ENCODE measurements at places on chromosomes 7 and 10.

DNA sequence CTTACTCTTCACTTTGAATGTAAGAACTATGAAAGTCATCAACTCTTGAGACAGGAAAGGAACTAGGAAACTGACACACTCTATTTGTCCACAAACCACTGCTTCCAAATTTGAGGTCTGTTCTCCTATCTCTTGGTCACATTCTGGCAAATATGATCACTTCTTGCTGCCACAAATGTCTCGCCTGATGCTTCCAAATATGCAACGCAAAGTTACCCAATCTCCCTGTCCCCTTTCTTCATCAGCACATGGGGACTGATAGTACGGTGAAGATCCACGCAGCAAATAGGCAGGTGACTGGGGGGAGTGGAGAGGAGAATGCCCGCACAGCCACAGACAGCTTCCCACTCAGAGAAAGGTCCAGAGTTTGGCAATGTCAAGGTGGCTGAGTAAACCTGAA is 92.6 kb upstream of the TCF7L2 start:
- no peak for DNase-seq

GRCh38 chr7:16660702-16661464 is 14.9 kb downstream of the BZW2 start:
- DNase-seq: no peak

DNA sequence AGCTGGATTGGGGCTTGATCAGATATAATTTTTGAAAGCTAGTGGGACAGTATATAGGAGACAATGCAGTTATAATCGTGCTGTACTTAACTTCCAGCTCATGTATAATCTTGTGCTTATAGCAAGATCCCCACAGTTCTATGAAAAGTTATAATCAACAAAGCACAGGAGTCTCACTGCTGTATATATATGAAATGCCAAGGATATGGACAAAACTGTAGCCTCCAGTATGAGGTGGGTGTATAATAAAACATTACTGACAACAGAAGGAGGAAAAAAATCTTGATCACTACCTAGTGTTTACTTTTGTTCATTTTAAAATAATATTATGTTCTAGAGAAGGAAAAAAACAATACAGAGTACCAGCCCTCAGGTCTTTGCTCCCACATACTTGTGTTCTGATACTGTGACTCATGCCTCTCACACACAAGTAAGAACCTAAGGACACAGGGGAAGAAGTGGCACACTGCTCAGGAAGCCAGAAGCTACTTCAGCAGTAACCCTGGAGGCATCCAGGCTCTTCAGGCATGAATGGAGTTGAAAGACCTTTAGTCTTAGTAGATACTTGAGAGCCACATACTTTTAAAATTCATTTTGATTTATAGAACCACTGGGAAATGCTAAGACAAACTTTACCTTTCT is 265.7 kb upstream of the IMMP2L start:
- DNase-seq: no peak

- no peak for DNase-seq
These were observed 97.2 kb downstream of the KAT6B start for GRCh38 chr10:74923556-74923955.

GRCh38 chr7:43281268-43281667 is 168.8 kb downstream of the HECW1 start:
- no peak for DNase-seq

- DNase-seq: no peak
These were observed 45.9 kb upstream of the PTF1A start for GRCh38 chr10:23146258-23146657.

DNA sequence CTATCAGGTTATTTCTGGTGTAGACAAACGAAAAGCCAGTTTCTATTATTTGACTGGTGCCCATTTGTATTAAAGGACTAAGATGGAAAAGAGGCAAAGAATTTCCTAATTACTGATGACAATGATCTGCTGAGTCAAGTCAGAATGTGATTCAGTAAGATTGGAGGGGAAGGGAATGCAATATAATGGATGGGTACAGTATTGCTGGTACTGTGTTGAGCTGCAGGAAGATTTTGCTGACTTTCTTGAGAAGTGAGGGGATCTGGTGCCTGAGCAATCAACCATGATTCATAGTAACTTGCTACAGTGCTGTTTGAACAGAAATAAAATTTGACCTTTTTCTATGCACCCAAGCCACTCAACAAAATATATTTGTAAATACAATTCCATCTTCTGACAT is 139.1 kb upstream of the RHEB start:
- DNase-seq: no peak

DNA sequence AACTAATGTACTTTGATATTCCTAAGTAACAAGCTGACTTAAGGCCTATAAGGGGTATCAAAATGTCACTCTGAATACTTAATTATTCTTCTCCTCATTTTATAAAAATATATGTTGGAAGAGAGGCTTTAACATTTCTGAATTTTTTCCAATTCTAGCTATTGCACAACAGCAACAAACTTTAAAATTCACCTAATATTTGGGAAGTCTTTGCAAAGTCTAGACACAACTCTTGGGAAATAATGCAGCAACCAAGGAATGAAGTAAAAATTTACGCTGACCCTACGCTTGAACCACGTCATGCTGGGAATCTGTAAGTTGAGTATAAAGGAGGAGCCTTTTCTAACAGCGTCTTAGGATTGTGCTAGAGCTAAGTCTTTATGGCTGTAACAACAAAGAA is 243.9 kb upstream of the IMMP2L start:
- no peak for DNase-seq

DNA sequence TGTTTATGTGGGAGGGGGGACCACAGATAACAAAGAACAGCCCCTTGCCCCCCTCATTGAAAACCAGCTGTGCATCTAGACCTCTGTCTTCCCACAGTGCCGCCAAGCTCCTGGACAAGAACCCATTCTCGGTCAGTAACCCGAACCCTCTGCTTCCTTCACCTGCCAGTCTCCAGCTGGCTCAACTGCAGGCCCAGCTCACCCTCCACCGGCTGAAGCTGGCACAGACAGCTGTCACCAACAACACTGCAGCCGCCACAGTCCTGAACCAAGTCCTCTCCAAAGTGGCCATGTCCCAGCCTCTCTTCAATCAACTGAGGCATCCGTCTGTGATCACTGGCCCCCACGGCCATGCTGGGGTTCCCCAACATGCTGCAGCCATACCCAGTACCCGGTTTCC is 91.0 kb upstream of the PDCD4 start:
- DNase-seq: no peak
